Endothelial cell (in vitro differentiated cells): ENCODE measurements at places on chromosomes 12 and 14. TPM values are rescaled to one million over a fixed set of nuclear protein-coding genes. Genes with fewer than 3 reads are reported as not detected.

Gene TAS2R20
- 1.7 TPM for total RNA-seq

Gene ADAM21
- not detected for total RNA-seq

Gene LRRK2
- 0.26 TPM for total RNA-seq

Gene B3GNT4
- 0.38 TPM for total RNA-seq

Gene PCED1B
- 9.7 TPM for total RNA-seq

Gene NEUROD4
- total RNA-seq, result not detected

Gene METTL1
- 10.6 TPM for total RNA-seq

Gene HNRNPA1
- 1,804 TPM for total RNA-seq

Gene KIF26A
- total RNA-seq, result 96.9 TPM

Gene PLEK2
- total RNA-seq, result 0.62 TPM

Gene E2F7
- 6.2 TPM for total RNA-seq

DNA sequence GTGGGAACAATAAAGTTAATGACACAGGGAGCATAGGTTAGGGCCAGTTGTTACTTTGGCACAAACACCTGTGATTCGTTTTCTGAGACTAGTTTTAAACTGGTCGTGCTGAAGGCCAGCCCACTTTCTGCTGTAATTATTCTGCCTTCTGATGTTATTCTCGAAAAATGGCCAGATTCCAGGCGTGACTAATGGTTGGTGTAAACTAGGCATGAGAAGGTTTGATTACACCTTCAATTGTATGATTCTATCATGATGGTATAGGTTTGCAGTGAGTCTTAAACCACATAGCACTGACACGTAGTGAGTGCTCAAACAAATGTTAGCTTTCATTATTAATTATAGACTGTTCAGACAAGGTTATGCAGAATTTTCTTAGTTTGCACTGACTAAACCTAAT is 39.0 kb downstream of the CKB start:
- no peak for DNase-seq

GRCh38 chr14:75885829-75886228 is 96.0 kb downstream of the TGFB3 start:
- DNase-seq, result no peak

DNA sequence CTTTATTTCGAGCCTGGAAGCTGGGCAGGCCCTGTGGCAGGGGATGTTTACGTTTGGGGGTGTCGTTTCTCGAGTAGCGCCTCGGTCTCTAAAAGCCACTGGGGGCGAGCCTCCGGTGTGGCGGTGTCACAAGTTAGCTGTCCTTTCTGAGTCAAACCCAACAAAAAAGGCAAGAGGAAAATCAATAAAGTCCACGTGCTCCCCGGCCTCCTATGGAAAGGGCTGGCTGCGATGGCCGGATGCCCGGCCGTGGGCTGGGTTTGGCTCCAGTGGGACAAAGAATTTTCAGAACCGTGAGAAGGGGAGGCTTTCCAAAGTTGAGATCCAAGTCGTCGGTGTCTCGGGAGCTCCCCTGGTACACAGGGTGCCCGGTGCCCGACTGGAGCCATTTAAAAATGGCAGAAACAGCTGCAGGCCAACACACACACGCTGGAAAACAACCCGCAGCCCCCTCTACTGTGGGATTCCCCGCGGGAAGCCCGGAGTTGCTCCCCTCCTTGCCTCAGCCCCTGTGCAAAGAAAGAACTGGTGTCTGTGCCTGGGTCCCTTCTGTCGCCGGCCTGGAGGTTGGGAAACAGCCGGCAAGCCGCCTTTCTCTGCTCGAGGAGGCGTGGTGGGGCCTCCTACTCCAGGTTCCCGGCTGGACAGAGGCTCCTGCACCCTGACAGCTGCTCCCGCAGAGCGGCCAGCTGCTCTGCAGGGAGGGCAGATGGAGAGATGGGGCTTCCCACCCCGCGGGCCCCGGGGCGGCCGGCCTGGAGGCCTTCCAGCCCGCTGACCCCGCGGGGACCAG is 1.9 kb downstream of the BCL7A start:
- DNase-seq, result peak; percentile 23

- DNase-seq, result no peak
These were observed 148.3 kb downstream of the KCNH5 start for GRCh38 chr14:62896932-62897456.

DNA sequence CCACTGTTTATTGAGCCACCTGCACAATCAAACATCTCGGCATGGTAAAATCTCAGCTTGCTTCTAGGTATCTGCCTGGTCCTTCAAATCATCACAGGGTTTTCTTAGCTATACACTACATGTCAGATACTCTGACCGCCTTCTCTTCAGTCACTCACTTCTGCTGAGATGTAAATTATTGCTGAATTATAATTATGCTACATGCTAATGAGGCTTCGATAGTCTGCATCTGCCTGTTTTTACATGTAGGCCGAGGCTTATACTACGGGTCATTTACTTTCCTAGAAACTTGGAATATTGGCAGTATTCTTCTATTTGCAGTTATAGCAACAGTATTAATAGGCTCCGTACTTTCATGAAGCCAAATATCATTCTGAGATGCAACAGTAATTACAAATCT is 77.6 kb downstream of the SINHCAF start:
- no peak for DNase-seq

DNA sequence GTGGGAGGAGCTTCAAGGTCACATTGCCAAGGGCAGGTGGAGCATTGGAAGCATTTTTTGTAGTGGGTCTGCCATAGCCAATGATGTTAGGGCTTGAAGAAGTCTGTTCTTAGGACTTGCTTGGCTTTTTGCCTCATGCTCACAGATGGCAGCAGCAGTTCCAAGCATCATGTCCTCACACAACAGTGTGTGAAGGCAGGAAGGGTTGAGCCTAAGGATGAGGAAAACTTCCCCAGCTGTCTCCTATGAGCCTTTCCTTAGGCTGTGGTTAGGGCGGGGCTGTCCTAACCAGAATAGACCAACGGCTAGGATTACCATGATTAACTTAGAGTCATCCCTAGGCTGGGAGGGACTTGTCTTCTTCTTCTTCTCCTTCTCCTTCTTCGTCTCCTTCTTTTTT is 76.2 kb upstream of the KCNA1 start:
- no peak for DNase-seq

DNA sequence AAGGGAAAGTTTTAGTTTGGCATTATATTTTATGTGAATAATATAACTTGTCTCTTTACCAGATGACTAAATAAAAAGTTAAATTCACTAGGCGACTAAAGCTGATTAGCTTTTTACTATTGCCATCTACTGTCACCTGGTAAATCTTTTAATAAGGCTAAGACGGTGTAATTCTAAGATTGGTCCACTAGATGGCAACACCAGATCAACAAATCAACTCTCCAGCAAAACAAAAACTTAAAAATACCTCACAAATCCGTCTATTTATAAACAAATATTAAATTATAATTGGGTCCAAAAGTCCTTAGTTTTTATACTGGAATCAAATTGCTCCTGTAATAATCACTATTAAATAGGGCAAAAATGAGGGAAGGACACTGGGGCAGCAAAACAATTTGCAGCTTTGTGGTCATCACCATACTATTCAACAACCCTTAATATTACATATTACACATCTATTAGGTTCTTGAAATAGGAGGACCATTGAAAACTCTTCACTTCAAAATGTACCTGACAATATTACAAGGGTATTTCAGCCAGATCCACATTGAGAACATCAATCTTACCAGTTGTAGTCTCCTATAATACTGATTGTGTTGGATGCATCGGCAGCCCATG is 47.9 kb downstream of the GALC start:
- DNase-seq, result no peak

DNA sequence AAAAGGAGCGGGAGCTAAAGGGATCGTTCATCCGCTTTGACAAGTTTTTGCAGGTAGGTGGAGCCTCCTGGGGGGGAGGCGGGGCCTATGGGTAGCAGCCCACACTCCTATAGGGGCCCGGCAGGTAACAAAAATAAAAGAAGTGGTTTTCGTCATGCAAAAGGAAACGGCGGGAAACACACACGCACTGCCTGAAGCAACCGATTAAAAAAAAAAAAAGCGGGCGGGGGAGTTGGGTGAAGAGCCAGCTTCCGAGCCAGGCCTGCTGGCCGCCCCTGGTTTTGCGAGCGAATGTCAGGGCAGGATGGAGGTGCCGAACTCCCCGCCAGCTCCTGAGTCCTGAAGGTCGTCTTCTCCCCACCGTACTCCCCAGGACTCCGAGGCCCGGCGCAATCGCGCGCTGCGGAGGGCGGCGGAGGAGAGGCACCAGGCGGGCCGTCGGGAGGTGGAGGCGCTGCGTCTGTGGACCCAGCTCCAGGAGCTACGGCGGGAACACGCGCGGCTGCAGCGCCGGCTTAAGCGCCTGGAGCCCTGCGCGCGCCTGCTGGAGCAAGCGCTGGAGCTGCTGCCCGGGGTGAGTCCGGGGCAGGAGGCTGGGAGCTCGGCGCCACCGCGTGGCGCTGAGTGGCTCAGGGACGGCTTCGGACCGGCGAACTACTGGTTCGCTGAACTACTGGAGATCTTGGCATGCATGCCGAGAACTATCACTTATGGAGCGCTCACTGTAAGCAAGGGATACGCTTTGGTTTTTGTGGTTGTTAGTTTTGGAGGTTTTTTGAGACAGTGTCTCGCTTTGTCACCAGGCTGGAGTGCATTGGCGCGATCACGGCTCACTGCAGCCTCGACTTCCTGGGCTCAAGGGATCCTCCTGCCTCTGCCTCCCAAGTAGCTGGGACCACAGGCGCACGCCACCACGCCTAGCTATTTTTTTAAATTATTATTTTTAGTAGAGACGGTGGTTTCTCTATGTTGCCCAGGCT is 3.6 kb downstream of the CFAP73 start:
- peak; percentile 71 for DNase-seq

DNA sequence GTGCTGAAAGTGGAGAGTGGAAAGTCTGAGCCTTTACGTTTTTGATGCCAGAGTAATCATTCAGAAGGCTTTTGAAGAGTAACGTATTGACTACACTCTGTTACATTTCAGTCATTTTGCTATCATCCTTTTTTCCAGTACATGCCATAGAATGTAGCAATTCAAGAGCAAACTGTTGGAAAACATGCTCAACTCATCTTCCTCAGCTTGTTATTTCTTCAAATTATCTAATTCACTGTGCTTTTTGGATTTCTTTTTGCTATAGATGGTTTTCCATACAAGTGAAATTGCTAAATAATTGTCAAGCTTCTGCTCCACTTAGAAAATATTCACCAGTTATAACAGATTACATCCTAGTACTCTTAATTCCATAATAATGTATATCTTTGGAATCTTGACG is 129.9 kb upstream of the CLEC14A start:
- no peak for DNase-seq

GRCh38 chr14:64611358-64612020 is 61.7 kb downstream of the PPP1R36 start:
- DNase-seq, result no peak

DNA sequence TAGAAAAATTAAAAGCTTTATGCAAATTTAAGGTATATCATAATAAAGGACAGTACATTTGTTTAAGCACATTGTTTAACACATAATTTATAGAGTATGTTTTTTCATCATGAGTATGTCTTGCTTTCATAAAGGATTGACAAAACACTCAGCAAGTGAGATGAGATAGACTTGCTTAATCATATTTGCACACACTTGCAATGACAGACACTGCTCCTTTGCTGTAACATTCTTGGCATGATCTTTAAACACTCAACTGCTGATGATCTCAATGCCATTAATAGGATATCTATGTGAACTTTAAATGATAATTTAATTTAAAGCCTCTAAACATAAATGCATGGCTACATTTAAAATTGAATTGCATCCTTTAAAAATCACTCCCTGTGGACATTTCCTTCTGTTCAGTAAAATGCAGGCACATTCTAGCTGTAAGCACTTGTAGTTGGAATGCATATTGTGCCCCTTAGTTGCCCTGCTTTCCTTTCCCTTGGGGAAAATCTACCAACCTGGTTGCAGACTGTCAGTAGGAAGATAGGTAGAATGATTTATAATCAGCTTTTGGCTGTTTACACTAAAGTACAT is 979.0 kb downstream of the TMTC2 start:
- no peak for DNase-seq

- DNase-seq, result no peak
These were observed 417.7 kb downstream of the TMEM121 start for GRCh38 chr14:105943973-105944602.

- no peak for DNase-seq
These were observed 21.6 kb upstream of the CCND2 start for GRCh38 chr12:4251967-4252366.

- DNase-seq, result no peak
These were observed 142.6 kb downstream of the GPHN start for GRCh38 chr14:66650491-66650911.

GRCh38 chr12:25558586-25558985 is 5.5 kb upstream of the LMNTD1 start:
- no peak for DNase-seq

- no peak for DNase-seq
These were observed 43.9 kb upstream of the DLK1 start for GRCh38 chr14:100682749-100683148.

GRCh38 chr14:59190372-59190771 is 1.9 kb downstream of the DAAM1 start:
- no peak for DNase-seq

GRCh38 chr12:76685246-76685678 is 78.7 kb upstream of the ZDHHC17 start:
- peak; percentile 18 for DNase-seq

DNA sequence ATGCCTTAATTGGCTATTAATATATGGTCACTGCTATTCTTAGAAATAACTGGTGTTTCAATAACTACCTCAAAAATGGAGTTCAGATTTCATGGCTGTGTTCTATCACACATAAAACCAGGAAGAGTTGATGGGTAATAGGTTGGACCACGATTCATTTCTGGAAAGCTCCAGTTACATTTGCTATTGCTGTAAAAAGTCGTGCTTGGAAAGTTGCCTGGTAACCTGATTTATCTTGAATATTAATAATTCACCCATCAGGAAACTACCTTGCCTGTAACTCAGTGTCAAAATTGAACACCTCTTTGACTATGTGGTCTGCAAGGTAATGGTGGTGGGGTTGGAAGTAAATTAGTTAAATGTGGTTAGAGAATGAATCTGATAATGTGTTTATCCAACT is 104.7 kb upstream of the IFNG-AS1 start:
- no peak for DNase-seq

DNA sequence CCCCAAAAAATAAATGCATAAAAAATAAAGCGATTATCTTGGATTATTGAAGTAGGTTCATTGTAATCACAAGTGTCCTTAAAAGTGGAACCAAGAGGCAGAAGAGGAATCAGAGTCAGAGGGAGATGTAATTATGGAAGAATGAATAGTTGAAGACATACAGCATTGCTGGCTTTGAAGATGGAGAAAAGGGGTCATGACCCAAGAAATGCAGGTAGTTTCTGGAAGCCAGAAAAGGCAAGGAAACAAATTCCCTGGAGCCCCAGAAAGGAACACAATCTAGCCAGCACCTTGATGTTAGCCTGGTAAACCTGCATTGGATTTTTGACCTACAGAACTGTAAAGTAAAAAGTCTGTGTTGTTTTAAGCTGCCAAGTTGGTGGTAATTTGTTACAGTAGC is 57.5 kb upstream of the PTGR2 start:
- no peak for DNase-seq

GRCh38 chr14:23895480-23895879 is 58.1 kb upstream of the DHRS4 start:
- no peak for DNase-seq
